ENCODE measurements at places on chromosomes 5 and 9.
A peak's percentile ranks its signal among the peaks of the same experiment; 100 is the strongest.

- DNase-seq = no peak
These were observed 291.2 kb downstream of the ADAMTS6 start for GRCh38 chr5:65190328-65191053.

DNA sequence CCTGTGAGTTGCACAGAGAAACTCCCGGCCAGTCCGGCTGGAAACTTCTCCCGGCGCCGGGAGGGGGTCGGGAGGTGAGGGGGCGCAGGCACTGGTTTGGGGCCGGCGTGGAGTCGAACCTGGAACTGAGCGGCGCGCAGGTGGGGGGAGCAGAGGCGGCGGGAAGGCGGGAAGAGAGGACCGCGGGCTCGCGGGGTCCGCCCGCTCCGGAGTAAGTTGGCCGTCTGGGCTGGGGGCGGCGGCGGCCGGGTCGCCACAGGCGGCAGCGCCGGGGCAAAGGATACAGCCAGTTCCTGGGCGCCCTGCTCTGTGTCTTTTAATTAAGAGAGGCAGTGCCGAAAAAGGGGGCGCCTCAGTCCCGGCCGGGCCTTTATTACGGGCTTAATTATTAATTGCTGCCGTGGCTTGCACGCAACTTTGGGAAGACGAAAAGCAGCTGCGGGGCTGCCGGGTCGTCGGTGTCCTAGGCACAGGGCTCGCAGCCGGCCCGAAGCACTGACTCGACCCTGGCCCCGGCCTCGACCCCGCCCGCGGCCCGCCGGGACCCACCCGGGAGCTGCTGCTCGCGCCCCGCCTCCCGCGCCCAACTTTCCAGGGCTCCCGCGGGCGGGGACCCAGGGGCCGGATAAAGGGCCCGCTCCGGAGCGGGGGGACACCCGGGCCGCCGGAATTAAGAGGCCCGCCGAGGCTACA is 1.1 kb downstream of the NTNG2 start:
- no peak for DNase-seq

DNA sequence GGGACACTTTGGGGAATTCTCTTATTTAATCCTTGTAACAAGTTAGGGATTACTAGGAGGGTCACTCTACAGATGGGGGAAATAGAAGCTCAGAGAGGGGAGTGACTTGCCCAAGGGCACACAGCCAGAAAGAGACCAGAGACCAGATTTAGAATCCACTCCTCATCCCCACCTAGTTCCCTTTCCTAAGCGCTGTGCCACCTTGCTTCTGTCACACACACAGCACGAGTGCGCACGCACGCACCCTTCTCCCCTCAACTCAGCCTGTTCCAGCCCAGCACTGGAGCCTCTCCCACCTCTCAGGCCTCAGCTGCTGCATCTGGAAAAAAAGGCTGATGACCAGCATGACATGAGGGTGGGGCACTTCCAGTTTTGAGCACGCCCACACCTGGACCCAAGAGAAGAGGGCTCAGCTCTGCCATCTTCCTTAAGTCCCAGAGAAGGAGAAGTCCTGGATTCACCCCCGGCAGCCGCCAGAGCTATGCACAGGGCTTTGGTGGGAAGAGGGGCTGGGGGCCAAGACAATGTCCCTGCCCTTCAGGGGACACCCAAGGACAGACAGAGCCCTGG is 18.5 kb downstream of the NR5A1 start:
- DNase-seq = no peak

GRCh38 chr5:134145779-134146581 is 30.8 kb downstream of the SKP1 start:
- DNase-seq = peak; percentile 93

GRCh38 chr5:144710637-144711036 is 540.0 kb downstream of the KCTD16 start:
- no peak for DNase-seq

DNA sequence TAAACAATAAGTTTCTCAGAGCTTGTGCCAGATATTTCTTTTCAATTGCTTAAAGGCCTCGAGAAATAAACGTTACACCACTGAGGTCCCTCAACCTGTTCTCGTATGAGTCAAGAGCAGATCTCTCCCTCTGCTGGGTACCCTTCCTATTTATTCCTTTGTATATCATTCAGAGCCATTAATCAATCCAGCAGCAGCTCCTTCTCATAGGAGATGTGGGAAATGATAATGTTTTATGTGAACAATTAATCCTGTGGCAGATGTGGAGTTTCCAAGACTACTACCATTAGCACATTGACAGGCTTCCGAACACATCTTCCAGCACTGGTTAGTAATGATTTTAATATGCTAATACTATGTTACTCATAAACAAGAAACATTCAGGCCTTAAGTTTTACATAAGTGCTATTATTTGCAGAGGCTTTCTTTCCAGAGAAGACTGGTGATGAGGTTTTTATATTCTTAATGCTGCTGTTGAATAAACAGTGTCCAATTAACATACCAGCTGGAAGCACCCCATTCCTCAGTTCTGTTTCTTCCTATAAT is 196.5 kb downstream of the ZNF608 start:
- DNase-seq = no peak

DNA sequence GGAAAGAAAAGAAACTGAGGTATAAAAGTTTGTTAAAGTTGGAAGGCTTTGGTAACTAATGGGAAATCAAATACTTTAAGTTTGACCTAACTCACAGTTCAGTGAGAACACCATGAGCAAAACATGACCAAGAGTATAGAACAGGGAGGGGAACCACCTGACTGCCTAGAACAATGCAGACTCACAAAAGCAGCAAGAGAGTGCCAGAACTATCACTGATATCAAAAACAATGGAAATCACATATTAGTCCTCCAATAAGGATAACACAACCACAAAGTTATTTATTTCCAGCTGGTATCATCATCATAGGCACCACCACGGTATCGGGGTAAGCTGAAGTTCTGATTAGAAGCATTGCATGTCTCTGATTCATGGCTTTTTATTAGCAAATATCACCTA is 77.5 kb downstream of the TRPM6 start:
- no peak for DNase-seq

DNA sequence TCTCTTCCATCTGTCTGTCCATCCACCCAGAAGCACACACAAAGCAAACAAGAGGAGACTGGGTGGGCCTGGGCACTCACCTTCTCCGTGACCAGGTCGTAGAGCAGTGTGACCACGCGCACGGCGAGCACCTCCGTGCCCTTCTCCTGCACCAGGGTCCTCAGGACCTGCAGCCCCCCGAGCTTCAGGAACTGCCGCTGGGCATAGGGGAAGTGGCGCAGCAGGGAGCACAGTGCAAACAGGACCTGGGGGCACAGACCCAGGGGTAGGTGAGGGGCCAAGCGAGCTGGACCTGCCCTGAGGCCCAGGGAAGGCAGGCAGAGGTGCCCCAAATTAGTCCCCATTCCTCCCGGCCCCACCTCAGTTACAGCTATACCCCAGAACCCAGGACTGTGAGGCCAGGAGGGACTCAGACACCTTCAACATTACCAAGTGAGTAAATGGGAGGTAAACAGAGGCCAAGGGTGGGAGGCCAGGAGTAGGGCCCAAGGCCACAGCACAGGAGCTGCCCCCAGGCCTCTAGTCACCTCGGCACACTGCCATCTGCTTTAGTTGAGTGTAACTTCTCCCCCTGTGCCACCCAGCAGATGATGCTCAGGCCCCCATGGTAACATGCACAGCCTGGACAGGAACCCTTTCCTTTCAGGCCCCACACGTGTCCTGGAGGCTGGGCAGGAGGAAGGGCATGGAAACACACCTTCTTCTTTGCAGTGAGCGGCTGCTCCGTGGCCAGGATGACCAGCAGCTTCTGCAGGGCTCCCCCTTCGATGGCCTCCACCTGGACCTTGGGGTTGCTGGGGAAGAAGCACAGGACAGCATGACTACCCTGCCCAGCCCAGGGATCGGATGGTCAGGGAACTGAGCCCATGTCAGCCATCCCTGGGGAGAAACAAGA is 76.2 kb upstream of the LRRTM2 start:
- DNase-seq = no peak

GRCh38 chr5:35485487-35485886 is 132.2 kb upstream of the SPEF2 start:
- no peak for DNase-seq

DNA sequence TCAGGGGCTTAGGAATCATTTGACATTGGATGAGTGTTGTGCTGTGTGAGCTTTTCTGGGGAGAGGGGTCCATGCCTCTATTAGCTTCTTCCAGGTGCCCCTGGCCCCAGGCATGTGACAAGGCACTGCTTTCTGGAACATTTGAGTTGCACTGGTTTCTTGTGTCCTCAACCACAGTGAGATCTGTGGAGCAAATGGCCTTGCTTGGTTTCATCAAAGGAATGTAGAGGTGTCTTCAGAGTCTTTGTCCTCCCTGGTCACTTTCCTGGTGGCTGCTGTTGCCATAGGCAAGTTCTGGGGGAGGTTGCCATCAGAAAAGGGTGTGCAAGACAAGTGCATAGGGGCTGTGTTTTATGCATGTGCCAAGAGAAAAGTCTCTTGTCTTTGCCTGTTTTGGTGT is 157.5 kb downstream of the MACROH2A1 start:
- no peak for DNase-seq

DNA sequence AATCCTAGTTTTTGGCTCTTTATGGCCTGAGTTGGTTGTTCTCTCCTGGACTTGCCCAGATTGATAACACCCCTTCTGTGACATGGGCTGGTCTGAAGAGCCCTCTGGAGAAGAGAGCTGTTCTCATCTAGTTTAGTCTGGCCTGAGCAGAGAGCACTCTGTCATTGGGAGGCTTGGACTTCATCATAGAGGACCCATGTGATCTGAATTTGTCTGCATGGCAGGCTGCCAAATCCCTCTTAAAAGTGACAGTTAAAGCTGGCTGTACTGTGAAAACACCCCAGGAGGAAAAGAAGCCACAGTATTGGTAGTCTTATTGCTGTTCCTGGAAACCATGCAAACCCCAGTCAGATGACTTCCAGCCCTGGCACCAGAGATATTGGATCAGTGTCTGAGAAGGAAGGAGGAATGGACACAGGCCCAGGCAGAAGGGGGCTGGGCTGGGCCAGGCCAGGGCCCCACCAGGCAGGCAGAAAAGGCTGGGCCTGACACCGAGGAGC is 3.7 kb upstream of the WDR31 start:
- DNase-seq = no peak

DNA sequence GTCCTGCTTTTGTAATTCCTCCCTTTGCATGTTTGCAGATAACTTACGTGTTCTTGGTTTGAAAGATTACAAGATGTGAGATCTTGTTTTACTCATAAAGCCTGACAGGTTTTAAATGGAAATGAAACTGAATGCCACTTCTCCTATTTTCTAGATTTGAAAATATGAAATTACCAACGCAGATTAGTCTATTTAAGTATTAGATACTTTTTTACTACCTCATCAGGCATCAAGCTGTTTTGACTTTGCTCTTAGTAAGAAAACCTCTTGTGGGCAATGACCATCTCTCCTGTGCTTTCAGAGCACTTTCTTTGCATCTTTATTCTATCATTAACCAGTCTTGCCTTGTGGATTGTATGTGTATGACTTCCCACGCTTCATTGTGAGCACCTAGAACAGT is 3.5 kb downstream of the DMXL1 start:
- DNase-seq = no peak

DNA sequence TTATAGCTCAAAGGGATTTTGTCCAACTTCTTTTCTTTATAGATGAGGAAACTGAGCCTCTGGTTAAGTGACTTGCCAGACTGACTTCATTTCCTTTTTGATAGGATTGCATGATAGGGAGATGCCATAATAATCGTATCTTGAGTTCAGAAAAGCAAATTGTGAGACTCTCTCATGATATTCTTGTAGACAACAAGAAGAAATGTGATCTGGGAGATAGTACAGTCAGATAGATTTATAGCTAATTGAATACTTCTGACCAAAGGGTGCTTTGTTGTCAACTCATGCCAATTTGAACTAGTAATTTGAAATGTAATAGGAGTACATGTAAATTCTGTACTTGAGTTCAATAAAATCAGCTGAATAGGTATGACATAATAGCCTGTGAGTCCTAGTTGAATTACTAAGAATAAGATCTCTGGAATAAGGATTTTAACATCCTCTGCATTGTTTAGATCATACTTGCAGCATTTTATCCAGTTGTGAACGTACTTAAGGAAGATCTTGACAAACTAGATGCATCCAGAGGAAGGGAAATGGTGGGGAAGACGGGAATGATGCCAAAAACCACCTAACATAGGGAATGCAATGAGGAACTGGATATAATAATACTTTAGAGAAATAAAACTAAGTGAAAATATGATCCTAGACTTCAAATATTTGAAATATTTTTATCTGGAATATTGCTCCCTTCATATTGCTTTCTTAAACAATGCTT is 25.5 kb downstream of the CWC27 start:
- DNase-seq = no peak

DNA sequence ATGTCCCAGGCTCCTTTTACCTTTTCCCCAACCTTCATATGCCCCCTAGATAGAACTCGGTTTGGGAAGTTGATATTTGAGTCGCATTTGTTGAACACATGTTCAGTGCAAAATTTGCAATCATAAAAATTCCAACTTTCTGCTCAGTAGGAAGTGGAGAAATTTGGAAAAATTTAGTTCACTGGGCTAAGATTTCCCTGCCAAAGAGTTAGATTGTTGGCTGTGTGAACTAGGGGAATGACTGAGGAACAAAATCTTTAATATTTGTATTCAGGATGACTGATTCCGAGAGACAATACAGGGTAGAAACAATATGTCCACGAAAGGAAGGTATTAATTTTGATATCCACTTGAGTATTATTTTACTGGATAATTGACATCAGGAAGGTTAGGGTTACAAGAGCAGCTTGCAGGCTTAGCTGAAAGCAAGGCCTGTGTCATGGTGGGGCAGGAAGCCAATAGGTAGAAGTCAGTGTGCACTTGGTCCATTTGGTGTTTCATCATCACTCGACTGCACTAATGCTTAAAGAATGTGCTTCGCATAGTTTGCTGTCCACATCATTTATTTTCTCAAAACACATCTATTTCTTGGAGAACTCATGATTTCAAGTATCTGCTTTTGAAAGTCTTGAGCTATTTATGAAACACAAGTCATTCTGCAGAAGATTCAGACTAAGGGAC is 59.4 kb upstream of the GNA14 start:
- DNase-seq = peak; percentile 71

GRCh38 chr5:72722792-72723452 is 93.5 kb upstream of the TNPO1 start:
- DNase-seq = no peak

DNA sequence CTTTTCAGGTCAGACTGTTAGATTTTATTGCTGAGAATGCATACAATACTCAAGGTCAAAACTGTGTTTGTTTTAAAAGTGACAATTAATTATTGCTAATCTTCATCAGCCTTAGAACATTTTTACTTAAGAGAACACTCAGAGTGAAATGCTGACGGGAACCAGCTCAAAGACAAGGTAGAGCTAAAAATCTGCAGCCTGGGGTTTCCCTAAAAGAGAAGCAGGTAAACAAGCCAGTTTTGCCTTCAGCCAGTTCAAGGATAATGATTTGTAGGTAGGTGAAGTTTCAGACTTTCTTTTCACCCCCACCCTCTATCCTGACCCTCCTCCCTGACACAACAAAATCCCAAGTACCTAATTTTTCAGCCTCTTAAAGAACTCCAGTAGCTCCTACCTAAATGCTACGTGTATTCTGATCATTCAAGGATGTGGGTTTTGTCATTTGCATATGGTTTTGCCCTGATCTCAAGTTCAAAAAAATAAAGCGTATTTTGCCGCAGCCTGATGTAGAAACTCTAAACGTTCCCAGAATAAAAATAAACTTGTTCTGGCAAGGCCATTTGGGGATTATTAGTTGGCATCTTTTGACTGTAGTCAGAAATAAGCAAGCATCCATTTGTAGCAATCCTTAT is 407.2 kb downstream of the EFNA5 start:
- DNase-seq = no peak

All from islet precursor cell (in vitro differentiated cells).